ENCODE measurements at places on chromosomes 1 and 21.

DNA sequence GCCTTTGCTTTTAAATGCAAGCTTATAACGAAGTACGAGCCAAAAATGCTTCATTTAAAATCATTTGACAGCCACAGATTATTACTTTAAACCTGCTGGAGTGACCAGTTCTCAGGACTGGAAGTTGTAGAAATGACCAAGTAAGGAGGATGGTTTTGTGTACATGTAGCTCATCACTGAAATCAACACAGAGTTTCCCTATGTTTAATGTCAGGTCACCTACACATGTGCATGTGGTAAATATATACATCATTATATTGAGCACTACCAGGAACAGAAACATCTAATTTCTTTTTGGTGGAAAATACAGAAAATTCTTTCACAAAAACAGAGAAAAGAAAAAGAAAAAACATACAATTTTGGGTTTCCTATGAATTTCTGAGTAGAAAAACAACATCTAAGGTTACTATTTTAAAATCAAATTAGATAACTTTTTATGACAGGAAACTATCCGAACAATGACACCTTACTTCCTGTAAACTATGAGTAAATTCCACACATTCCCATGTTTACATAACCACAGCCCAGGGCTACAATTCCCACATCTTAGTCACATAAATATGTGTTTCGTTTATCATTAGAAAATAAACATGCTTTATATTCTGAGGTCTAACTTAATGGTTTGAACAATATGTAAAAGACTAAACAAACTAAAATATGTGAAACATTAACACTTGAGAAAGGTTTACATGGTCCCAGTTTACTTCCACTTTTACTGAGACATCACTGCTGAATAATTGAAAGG lies 73.6 kb downstream of the ZNF281 start:
- no peak for DNase-seq

GRCh38 chr1:32539584-32540571 lies 651 bp downstream of the ZBTB8A start:
- DNase-seq = peak; percentile 10

- no peak for DNase-seq
Observed at GRCh38 chr1:21517660-21518480, 8.6 kb downstream of the ALPL start.

DNA sequence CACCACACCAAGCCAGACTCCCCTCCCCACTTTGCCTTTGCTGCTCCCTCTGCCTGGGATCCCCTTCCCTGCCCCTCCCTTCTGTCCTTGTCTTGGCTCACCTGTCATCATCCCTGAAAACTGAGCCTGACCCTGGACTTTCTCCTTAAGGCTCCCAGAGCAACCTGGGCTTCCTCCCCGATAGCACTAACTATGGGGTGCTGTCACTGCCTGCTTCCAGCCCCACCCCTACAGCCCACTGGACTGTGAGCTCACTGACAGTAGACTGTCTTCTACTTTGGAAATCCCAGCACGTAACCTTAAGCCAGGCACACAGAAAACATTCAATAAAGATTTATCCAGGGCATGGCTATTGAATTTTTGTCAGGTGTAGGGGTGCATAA lies 9.5 kb upstream of the CSF1 start:
- DNase-seq = no peak

DNA sequence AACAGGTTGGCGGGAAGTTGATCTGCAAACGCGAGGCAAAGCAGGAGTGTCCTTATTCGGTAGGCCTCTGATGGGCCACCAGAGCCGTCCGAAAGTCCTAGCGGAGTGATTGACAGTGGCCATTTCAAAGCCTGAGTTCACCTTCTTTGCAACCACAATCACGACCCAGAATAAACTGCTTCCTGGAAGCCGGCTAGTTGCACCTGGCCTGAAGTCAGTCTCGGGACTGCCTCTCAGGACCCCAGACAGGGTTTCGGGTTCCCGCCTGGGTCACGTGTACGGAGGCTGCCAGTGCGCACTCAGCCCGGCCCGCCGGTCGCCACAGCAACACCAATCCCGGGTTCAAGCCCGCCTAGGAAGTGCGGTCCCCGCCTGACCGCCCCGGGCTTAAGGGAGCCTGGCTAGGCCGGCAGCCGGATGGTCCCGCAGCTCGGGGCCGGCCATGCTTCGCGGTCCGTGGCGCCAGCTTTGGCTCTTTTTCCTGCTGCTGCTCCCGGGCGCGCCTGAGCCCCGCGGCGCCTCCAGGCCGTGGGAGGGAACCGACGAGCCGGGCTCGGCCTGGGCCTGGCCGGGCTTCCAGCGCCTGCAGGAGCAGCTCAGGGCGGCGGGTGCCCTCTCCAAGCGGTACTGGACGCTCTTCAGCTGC lies at the start of gene TOR3A:
TSS of gene TOR3A (plus strand) at position 384 of the 646 bp plus-strand sequence. CDS start at position 443, 59 bp downstream.
- DNase-seq = no peak

DNA sequence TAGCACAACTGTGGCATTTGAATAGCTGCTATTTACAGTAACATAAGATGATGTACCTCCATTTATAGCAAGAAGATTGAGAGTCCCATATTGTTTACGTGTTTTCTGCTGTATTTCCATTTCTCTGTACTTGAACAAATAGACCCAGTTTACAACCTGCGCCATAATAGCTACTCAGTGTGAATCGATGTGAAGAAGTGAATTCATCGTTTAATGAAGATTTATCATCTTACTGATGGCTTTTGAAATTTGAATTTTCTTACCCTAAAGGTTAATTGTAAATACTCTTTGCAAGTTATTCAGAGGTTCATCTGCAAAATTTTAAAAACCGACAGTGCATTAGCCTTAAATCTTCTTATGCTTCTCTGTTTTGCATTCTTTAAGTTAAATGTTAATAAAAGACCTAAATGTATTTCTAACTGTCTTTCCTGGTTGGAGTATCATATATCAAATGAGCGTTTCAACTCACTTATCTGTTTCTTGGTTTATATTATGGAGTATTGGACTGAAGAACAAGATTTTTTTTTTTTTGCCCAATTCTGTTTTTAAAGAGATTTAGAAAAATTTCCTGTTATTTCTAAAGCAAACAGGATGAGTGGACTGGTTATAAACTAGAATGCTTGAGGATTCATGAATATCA lies 2.2 kb downstream of the MACO1 start:
- DNase-seq = no peak

DNA sequence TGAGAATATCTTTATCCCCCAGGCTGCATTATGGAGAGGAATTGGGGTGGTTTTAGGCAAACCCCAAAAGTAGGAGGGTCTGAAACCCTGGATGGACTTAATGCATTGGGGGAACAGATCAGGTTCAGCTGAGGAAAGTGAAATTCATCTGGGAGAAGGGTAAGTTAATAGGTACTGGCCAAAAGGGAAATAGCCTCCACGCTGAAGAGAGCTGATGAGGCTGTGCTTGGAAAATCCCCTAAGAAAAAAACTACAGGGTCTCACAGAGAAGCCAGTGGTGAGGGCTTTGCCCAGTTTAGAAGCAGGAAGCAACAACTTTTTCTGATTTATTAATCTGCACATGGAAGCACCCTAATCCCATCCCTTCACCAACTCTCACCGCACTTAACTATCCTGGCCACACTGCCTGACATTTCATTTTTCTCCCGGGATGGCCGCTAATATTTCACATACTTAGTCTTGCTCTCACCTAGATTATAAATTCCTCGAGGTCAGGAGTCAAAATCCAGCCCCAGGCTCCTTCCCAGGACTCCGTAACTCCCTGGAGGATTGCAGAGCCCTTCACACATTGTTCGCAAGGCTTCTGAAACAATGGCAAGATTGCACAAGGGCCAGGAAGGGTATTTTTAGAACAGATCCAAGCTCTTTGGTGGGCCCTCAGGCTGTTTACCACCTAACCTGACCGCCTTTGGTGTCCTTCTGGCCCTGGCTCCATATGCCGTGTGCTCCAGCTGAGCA lies 60.9 kb upstream of the TARBP1 start:
- no peak for DNase-seq

DNA sequence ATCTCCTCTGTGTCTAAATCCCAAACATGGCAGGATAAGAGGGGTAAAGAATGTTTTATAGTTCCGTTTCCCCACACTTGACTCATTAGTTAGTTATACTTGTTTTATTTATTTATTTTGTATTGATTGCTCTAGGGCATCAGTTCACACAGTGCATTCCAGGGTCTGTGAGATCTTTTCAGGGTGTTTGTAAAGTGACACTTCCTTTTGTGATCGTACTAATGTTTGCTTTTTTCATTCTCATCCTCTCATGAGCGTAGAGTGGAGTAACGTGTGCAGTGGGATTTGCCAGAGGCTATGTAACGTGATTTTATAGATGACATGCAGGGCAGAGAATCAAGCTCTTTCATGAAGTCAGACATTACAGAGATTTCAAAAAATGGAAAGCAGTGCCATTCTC lies 103.2 kb downstream of the SCCPDH start:
- no peak for DNase-seq

GRCh38 chr1:209607102-209607794 lies 23.7 kb downstream of the CAMK1G start:
- no peak for DNase-seq

DNA sequence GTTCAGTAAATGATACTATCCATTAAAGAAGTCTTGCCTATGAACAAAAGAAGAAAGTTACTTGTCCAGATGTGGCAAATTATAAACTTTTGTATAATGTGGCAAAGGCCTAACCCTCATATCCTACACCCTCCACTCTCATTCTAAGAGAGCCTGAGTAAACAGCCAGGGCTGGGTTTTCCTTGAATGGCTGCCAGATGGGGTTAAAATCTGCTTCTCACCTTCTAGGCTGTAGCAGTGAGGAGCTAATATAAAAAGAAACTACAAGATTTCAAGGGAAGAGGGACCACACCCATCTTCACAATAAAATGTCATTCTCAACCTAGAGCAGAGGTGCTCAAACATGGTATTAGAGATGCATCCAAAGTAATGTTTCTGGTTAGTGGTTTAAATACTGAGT lies 8.9 kb downstream of the RABIF start:
- no peak for DNase-seq

DNA sequence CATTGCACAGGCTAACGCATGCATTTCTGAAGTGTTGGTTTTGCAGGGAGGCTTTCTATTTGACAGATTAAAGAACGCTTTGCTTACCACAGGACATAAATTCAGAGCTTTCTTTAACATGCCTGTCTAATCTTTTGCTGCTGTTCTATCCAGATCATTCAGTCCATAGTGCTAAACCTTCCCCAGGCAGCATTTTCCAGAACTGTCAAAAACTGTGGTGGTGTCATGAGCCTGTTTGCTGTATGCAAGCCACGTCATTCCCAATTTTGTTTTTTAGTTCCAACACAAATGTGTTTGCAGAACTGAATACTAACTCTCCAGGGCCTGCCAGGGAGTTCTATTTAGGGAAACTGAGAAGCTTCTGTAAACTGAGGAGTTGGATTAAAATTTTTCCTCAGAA lies 390.5 kb upstream of the LYPLAL1 start:
- no peak for DNase-seq

DNA sequence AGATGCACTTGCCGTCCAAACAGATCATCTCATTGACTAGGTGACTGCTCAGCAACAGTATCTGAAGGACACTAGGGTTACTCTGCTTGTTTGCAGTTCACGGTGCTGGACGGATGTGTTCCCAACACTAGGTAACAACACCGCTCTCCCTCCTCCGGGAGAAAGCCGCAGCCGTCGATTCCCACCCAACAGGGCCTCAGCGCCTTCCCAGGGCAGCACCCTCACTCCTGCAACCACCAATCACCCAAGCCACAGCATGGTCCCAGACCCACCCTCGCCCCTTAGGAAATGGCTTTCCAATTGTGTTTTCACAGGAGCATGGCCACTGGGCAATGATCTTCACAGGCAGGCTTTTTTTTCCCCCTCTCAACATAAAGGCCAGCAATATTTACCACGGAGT lies 779 bp downstream of the TLR5 start:
- no peak for DNase-seq

- peak; percentile 72 for DNase-seq
Observed at GRCh38 chr1:229270547-229271447, at the start of gene RAB4A. Gene RAB4A, plus strand, starts transcription at chr1:229271111. Its CDS starts 229 bp downstream, at chr1:229271340.

DNA sequence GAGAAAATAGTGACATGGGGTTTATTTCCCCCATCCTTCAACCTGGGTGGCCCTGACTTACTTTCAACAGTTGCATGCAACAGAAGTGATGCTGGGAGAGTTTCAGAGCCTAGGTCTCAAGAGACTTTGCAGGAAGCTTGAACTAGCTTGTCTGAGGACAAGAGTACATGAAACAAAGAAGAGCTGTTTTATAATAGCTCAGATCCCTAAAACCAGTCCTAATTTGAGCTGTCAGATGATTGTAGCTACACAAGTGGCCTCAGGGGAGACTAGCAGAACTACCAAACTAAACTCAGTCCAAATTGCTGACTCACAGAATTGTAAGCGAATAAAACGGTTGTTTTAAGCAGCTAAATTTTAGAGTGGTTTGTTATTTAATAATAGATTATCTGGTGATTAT lies 17.1 kb downstream of the RC3H1 start:
- DNase-seq = peak; percentile 28

DNA sequence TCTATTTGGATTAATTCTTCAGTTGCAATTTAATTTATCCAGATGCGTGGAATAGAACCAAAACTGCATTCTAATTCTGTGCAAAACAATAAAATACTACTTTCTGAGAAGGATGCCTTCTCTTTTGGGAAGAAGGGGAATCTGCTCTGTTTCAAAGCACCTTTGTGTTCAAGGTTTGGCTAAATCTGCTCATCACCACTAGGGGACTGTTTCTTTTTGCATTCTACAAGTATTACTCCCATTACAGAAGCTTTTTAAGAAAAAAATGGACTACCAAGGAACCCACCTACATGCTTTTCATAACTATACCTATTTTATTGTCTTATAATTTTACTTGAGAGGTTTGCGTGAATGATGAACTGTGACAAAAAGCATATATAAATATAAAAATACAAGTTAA lies 18.2 kb downstream of the MRPS6 start:
- DNase-seq = no peak

DNA sequence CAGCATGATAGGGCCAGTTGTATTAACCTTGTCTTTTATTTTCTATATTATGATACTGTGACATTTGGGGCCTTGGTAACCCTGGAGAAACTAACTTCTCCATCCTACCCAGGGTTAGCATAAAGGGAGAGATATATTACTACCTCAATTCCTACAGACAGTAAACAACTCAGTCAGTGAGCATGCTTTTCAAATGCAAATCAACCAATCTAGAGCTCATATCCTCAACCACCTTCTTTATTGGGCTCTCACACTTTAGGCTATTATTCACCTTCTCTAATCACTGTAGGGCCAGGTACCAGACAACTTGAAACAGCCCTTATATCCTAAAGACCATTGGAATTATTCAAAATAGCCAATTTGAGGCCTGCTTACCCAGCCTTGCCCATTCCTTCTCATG lies 477.6 kb downstream of the PTPRC start:
- DNase-seq = no peak

DNA sequence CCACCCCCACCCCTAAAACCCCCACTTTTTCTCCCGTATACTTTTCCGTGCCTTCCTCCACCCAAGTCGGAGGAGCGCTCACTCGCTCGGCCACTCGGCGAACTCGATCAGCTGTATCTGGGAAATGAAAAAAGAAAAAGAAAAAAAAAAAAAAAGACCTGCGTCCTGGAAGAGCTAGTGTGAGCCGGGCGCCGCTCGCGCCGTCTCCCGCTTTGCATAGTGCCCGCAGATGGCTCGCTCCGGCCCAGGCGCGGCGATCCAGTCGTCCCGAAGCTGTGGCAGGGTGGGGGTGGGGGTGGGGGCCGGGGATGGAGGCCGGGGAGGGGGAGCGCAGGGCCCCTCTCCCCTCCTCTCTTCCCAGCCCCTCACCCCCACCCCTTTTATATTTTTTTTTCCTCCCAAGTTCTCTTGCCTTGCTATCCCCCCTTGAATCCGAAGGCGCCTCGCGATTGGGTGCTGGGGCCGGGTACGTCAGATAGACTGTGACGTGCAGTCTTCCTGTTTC lies 299 bp upstream of the PROX1 start:
- no peak for DNase-seq

GRCh38 chr1:10528066-10529014 lies 53.6 kb downstream of the PEX14 start:
- DNase-seq = peak; percentile 81

- no peak for DNase-seq
Observed at GRCh38 chr21:39796466-39796865, 51.5 kb downstream of the IGSF5 start.

All from GM04504 (cell line).